ENCODE measurements at places on chromosomes 2 and 18.

DNA sequence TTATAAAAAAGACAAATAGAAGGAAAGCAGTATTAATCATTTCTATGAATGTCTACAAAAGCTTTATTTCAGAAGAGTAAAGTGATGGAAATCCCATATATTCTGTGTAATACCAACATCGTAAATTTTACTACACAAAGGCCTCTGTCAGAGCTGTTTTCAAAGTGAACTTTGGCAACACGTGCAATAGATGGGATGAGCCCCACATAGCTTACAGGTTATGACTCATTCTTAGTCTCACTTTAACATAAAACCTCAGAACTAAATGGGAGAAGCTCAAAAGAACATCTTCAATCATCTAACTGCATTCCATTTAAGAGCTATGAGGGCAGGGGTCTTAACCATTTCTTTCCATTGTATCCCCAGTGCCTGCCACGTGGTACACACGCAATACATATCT lies 11.5 kb downstream of the VPS4B start:
- peak; percentile 85 for DNase-seq

DNA sequence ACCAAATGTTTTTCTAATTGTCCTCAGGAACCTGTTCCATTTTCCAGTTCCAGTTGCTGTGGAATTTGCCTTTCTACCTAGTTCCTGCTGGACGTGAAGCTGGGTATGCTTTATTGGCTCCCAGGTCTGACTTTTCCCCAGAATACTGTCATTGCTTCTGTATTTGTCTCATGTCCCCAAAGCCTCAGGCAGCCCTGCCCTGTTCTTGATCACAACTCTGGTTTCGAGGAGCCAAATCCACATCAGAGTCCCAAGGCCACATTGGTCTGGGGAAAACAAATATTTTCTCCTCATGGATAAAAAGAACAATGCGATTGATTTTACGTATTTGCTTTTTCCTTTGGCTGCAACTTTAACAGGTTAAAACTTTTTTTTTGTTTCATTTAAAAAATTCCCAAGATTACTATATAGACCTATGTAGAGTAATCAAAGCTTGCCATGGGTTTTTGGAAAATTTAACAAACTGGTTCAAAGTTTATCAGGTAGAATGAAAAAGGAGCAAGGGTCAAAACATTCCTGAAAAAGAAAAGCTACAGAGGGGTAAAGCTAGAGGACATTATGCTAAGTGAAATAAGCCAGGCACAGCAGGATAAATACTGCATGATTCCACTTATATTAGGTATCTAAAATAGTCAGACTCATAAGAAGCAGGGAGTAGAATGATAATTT lies 85.2 kb downstream of the MDH1 start:
- no peak for DNase-seq

GRCh38 chr2:23595601-23596251 lies 210.7 kb downstream of the KLHL29 start:
- DNase-seq, result peak; percentile 26

DNA sequence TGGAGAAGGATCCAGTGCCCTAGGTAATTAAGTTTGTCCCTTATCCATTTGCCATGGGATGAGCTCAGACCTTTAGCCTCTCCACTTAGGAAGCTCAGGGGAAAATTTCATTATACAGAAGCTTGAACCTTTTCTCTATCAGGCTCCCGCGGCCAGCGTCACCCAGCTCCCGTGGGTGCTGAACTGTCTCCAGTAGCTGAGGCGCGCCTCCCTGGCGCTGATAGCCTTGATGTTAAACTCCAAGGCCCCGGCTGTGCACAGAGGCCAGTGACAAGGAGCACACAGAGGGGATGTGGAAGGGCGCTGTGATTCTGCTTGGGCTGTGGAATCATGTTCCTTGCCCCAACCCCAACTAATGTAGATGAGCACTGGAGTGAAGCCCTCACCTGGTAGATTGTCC lies 50.8 kb downstream of the NRP2 start:
- DNase-seq, result no peak

DNA sequence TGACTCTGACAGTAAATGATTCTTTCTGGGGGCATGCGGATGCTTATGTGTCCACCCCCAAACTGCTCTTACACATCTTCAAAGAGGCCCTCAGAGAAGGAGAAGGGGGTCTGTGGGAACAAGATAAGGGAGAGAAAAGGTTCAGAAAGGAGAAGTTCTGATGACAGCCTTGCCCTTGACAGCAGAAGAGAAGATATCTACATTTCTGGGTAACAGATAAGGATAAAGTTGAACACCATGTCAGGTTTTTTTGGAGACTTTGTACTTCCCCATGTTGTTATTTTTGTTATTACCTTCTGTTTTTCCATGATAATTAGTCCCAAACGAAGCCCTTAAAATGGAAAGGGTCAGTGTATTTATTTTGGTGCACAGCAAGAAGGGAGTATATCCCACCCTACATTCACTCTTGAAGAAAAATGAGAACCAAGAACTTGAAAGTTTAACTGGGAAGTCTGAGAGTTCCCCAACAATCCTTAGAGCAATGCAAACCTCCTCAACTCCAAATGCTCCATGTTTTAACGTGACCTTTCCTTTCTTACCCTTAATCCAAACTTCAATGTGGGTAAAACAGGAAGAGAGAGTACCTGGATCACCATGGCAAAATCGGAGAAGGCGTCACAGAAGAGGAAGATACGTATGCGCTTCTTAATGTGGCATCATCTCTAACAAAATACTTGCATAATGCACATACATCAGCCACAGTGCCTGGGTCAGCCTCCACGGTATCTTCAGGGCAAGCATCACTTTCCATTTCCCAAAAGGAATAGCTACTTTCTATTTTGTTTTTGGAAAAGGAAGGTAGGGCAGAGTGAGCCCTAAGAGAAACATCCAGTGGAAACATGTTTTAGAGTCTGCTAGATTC lies 264.6 kb upstream of the STON1 start:
- no peak for DNase-seq

DNA sequence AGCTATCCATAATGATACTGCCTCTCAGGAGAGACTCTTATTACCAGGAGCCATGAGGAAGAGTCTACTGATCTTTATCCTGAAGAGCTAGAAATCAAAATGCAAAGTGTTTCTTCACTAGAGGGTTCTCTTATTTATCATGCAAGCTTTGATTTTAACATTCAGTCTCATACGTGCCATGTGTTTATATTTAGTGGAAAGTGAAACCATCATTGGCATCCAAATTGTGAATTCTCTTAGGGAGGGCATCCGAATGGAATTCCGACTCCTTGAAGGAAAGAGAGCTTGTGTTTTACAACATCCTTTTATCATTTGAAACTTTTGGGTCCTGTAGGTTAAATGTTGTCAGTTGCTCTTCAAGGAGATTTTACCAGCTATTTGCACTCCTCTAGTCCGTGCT lies 170.4 kb upstream of the SESTD1 start:
- no peak for DNase-seq

- peak; percentile 63 for DNase-seq
Observed at GRCh38 chr2:173990970-173991819, 26.0 kb upstream of the SP3 start.

DNA sequence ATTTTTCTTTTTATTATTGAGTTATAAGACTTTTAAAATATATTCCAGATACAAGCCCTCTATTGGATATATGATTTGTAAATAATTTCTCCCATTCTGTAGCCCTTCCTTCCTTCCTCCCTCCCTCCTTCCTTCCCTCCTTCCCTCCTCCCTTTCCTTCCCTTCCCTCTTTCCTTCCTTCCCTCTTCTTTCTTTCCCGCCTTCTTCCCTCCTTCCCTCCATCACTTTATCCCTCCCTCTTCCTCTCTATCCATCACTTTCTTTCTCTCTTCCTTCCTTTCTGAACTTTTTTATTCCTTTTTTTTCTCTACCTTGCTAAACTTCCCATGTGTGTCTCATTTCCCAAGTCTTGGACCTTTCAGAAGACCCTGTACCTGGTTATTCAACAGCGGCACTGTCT lies 45.5 kb upstream of the ELOA2 start:
- DNase-seq, result no peak

- peak; percentile 84 for DNase-seq
Observed at GRCh38 chr18:74146756-74147155, 878 bp downstream of the FBXO15 start.

DNA sequence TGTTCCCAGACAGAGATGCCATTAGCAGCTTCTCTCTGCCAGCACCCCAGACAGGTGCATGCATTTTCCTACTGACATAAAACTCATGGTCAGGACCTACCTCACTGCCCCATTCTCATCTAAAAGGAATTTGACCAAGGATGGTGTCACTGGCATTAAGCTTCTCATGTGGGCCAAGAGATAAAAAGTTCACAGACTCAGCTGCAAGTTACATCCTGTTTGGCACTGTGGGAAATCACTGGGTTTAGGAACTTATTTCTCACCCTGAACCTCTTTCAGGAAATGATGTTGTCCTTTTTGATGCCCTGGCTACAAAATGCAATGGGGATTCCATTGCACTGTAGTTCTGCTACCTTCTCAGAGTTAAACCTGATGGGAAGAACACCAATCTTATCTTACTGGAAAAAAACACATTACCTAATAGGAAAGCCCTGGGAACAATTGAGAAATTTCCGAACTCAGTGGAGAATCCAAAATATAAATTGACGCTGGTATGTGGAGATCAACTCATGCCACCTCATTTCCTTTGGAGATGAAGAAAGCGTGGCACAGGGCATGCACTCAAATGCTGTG lies 252.1 kb upstream of the COPS8 start:
- peak; percentile 26 for DNase-seq

DNA sequence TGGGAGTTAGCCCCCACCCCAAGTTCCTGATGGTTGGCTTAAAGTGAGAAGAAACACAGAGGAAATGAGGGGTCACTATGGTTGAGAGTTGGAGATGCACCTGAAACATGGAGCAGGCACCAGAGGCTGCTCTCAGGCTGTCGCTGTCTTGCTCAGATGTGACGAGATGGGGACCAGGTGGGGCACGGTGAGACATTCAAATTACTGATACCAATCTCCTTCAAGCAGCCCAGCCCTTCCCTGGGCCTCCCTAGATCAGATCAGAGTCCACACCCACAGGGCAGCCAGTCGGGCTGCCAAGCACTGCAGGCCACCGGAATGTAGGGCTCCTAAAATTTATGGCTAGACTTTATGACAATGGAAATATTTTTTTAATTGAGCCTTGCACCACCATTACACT lies 176.6 kb downstream of the CELF4 start:
- DNase-seq, result no peak

GRCh38 chr18:54696616-54697293 lies 105.7 kb downstream of the DYNAP start:
- DNase-seq, result peak; percentile 24

DNA sequence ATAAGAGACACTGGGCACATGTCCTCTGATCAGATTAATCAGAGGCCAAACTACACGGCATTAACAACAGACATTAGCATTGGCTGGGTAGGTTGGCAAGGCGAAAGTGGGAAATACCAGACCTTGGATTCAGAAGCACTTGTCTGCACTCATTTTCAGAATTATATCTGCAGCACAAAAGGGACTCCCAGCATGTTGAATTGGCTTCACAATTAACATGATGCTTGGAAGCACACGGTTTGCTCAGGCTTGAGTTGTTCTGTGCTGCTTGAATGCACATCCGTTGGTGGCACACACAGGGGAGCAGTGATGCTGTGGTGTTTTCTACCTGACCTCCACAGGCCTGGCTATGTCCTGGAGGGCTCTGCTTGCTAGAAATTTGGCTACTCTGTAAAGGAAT lies 83.9 kb downstream of the ACTR3 start:
- no peak for DNase-seq

- no peak for DNase-seq
Observed at GRCh38 chr2:39381653-39382052, 55.4 kb downstream of the MAP4K3 start.

- peak; percentile 82 for DNase-seq
Observed at GRCh38 chr18:55856229-55856628, 268.2 kb upstream of the TCF4 start.

GRCh38 chr2:54437588-54437987 lies 18.5 kb upstream of the SPTBN1 start:
- DNase-seq, result no peak

DNA sequence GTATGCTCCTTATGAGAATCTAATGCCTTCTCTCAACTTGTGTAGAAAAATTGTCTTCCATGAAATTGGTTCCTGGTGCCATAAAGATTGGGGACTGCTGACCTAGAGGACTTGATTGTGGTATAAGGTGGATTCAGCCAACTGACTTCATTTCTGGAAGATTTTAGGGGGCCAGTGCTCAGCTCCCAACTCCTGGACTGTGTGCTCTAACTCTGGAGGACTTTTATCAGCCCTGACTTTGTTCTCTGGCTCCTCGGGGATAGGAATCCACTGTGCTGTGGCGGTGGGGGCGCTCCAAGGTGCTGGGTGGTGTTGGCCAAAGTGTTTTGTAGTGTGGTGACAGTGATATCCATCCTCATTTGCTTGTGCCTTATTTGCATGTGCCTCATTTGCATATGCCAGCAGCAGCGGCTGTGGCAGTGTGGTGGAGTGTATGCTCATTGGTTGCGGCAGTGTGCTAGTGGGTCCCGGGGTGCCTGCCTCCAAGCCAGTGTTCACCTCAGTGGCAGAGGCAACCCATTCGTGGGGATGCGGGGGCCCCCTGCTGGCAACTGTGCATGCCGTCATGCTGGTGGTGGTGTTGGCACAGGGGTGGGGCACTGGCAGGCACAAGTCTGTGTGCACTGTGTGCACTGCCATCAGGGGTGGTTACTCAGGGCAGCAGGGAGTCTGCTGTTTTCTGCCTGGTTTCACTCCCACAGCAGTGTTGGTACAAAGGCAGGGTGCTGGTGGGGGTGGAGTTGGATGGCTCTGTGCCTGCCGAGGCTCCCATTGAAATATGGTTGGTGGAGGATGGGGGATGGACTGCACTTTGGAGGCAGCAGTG lies 19.6 kb downstream of the EHBP1 start:
- no peak for DNase-seq

DNA sequence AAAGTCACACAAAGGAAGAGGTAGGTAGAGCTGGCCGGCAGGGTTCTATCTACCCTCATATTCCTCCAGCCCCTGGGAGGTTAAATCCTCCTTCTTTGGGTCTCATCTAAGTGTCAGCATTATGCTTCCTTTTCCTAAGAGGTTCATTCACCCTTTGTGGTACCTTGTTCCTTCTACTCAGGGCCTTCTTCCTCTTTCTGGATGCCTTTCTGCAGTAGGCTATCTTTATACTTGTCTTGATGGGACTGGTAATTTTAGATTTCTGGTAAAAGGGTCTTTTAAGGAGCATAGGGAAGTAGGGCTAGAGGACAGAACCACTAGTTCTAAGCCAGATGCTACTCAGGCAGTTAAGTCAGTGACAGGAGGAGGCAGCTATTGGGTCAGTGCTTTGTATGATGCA lies 13.7 kb upstream of the TNP1 start:
- DNase-seq, result no peak
